ENCODE measurements at places on chromosomes 7 and 10. TPM values are rescaled to one million over a fixed set of nuclear protein-coding genes. Genes with fewer than 3 reads are reported as not detected.

DNA sequence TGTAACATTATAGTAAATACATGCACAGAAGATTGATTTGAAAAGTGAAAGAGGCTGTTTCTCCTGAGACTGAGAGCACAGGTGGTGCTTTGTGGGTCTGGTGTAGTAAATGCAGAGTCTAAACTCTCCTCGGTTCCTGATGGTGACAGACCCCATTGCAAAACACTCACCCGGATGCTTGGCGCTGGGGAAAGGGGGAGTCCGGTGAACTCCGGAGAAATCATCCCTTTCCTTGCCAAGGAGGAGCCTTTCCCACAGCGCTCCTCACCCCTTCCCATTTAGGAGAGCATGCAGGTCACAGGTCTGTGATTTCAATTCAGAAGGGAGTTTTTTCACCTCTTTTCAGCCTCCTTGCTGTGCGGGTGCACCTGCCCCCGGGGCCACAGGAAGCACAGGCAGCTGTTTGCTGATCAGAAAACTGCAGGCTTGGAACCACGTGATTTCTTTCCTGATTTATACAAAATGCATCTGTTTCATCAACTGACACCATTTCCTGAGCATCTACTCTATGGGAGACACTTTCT, 75.6 kb upstream of the LYZL2 start:
- no peak for DNase-seq

DNA sequence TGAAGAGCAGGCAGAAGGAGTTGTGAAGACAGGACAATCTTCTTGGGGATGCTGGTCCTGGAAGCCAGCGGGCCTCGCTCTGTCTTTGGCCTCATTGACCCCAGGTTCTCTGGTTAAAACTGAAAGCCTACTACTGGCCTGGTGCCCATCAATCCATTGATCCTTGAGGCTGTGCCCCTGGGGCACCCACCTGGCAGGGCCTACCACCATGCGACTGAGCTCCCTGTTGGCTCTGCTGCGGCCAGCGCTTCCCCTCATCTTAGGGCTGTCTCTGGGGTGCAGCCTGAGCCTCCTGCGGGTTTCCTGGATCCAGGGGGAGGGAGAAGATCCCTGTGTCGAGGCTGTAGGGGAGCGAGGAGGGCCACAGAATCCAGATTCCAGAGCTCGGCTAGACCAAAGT, 1.5 kb downstream of the CHPF2 start:
- no peak for DNase-seq

DNA sequence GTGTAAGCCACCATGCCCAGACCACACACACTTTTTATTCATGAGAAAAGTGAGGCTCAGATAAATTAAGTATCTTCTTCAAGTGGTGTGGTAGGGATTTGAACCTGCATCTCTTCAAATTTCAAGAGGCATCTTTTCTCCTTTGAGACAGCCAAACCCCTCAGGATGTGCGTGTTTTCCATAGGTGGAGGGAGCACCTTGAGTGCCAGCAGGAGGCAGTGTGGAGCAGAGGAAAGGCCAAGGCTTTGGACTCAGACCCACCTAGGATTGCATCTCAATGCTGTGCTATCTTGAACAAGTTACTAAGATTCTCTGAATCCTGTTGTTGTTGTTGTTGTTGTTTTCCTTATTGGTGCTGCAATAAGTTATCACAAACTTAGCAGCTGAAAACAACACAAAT, 40.2 kb upstream of the MYL10 start:
- DNase-seq, result no peak

DNA sequence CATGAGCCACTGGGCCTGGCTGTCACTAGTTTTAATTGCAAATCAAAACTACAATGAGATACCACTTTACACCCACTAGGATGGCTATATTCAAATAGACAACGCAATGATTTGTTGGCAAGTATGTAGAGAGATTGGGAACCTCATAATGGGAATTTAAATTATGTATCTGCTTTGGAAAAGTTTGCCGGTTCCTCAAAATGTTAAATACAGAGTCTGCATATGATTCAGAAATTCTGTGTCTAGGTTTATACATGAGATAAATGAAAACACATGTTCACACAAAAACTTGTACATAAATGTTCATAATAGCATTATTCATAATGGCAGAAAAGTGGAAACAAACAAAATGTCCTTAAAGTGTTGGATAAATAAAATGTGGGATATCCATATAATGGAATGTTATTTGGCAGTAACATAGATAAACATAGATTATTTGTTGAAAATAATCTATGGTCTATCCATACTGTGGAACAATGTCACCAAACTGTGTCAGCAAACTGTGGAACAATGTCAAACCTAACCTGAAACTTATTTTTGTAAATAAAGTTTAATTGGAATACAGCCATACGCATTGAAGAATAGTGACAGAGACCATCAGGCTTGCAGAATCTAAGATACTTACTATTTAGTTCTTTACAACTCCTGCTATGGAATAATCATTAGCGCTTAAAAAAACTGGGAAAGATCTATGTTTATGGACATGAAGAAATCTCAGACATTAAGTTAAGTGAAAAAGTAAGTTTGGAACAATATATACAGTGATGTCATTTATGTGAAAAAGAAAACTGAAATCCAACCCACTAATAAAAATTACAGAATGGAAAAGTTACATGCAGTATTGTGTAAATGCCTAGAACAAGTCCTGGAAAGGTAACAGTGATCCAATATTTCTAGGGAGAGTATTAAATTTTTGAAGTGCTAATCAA, 70.9 kb downstream of the CCDC7 start:
- no peak for DNase-seq

DNA sequence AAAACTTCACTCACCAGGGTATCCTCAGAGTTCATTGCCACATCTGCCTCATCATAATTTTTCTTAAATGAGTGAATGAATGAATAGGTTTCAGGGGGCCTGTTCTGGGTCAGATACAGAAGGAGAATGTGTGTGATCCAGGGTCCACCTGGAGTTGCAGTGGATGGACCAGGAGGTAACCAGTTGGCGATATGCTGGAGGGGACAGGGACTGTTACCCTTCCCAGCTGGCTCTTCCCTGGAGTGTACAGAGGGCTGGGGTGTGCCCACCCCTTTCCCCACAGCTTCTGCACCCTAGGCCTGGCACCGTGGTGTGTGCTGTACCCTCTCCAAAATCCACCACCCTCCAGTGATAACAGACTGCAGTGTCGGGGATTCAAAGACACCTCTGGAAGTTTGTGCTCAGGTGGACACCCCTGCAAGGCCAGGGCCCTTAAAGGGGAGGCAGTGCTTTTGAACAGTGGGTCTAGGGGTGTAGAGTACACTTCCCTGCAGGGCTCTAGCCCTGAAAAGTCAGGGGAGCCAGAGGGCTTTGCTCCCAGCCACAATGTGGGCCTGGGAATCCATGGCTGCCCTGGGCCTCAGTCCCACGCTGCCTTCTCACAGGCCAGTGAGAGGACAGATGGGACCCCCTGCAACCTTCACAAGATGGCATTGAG, 134.4 kb upstream of the UNC5B start:
- no peak for DNase-seq

GRCh38 chr10:124344266-124344590, 74.5 kb downstream of the OAT start:
- DNase-seq, result no peak

- DNase-seq, result no peak
These were observed 11.0 kb upstream of the HPS1 start for GRCh38 chr10:98457721-98458120.

DNA sequence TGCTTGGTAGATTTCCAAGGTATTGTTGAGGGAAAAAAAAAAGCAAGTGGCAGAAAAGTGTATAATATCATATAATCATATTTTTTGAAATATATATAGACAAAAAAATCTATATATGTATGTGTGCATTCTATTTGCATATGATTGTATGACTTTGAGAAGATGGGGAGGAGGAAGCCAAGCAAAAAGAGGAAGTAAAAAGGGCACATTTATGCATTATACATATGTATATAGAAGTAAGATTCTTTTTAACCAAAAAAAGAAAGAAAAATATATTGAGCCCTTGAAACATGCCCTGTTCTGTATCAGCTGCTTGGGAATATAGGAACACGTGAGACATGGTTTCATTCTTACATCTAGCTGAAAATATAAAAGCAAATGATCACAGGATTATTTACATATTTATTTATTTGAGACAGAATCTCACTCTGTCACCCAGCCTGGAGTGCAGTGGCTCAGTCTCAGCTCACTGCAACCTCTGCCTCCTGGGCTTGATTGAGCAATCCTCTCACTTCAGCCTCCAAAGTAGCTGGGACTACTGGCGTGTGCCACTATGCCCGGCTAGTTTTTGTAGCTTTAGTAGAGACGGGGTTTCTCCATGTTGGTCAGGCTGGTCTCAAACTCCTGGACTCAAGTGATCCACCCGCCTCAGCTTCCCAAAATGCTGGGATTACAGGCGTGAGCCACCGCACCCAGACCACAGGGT, 18.0 kb upstream of the SLF2 start:
- no peak for DNase-seq

FEZF1 gene
- not detected for total RNA-seq

GSTO2 gene
- total RNA-seq, result 3.2 TPM

TRPV5 gene
- not detected for total RNA-seq

LBX1 gene
- not detected for total RNA-seq

Data from HFFc6 (cell line).